ENCODE measurements at places on chromosomes 4 and X.

GRCh38 chr4:14254926-14255325 lies 627.4 kb upstream of the BOD1L1 start:
- DNase-seq, result no peak

GRCh38 chrX:1334854-1335253 lies 1.7 kb upstream of the IL3RA start:
- no peak for DNase-seq

DNA sequence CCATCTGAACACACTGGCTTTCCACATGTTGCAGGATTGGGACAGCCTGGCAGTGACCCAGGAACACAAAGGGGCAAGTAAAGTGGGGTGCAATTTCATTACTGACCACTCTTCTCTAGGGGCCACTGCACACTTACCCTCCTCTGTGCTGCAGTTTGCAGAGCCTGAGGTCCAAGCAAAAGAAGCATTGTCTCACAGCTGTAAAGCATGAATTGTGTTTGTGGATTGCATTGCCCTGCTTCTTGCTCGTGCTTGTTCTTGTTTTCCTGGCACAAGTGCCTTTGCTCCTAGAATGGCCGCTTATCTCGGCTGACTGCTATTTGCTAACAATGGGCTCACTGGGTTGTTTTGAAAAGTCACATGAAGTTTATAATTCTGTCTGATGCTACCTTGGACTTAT lies 209.1 kb upstream of the JADE1 start:
- DNase-seq, result no peak

- no peak for DNase-seq
Measured at GRCh38 chrX:71081330-71082123, 13.4 kb upstream of the SNX12 start.

- no peak for DNase-seq
Measured at GRCh38 chr4:159075531-159075932, 27.3 kb upstream of the RAPGEF2 start.

- no peak for DNase-seq
Measured at GRCh38 chr4:88859191-88859812, 161.7 kb upstream of the NAP1L5 start.

GRCh38 chrX:46750889-46751288 lies 8.0 kb downstream of the SLC9A7 start:
- no peak for DNase-seq

DNA sequence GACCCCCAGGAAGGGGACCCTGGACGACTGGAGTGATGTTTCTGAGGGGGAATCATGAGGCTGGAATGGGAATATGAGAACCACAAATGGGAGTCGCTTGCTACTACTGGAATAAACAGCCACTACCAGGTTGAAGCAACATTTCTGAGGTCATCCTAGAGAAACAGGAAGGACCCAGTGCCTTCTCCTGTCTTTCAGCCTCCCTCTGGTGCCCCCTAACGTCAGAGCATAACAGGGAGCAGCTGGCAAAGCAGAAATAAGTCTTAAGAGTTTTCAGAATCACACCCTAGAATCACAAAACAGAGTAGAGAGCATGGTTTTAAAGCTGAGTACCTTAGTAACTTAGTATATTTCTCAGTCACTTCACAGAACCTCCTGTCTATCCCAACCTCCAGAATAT lies 347.8 kb upstream of the PITX2 start:
- DNase-seq, result no peak

- DNase-seq, result no peak
Measured at GRCh38 chr4:6116696-6117285, 83.6 kb downstream of the JAKMIP1 start.

DNA sequence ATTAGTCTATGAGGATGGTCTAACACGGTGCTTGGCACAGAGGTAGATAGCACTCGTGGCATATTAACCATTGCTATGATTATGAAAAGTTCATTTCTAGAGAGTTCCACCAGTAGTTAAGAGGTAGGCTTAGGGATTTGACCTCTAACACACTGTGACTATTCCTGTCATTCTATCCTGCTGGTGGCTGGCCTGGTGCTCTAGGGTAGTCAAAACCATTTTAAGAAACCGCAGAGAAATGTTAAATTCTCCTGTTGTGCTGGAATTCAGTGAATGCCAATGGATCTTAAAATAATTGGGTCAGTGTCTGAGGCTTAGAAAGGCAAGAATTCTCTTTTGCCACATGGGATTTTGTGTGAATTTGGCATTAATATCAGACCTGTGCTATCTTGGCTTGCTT lies 53.9 kb downstream of the VGLL1 start:
- no peak for DNase-seq

- no peak for DNase-seq
Measured at GRCh38 chr4:176137631-176138030, 57.8 kb downstream of the SPATA4 start.

DNA sequence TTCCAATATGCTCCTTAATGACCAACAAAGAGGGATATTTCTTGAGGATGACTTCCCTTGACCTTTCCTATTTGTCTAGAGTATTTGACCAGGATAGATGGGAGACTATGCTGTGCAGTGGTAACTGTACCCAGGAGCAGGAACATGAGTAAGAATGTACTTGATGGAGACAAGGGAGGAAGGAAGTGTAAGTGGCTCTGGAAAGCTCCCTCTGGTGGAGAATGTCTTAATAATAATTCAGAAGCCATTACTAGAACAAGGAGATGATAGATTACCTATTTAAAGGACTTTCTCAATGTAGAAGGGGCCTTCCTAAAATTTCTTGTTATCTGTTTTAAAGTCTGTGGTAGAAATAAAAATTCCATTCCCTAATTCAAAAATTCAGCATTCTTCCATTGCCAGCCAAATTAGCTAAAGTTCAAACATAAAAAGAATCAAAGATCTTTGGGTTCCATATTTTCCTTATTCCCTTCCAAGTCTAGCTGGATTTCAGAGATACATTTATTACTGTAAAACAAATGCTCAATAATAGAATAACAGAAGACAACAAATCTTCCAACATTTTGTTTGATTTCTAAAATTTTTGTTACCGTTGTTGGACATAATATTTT lies 83.8 kb downstream of the GRID2 start:
- DNase-seq, result no peak

DNA sequence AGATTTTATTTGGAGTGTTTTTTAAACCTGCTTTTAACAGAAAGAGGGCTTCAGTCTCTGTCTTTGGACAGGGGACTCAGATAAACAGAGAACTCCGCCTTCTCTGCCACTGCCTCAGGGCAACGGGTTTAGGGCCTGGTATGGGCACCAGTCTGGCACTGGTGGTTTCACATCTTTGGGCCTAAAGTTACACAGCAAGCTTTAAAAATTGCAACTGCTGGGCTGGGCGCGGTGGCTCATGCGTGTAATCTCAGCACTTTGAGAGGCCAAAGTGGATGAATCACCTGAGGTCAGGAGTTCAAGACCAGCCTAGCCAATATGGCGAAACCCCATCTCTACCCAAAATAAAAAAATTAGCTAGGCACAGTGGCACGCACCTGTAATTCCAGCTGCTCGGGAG lies 10.3 kb upstream of the NAT8L start:
- no peak for DNase-seq

GRCh38 chr4:13527981-13528820 lies 16.1 kb downstream of the NKX3-2 start:
- no peak for DNase-seq

DNA sequence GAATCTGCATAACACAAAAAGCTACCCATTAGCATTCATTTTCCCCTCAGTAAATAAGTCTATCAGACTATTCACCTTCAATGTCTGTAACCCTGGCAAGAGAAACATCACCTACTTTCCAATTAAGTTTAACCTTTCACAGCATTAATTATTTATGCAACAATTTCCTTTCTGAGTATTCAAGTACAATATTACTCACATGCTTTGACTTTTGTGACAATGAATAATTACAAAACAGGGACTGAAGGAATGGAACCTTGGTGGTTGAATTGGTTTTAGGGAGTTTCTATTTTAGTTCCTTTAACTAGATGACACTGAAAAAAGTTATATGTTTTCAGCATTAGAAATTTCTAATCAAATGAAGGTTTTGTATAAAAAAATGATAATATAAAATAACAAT lies 932.3 kb upstream of the EPHA5 start:
- no peak for DNase-seq

DNA sequence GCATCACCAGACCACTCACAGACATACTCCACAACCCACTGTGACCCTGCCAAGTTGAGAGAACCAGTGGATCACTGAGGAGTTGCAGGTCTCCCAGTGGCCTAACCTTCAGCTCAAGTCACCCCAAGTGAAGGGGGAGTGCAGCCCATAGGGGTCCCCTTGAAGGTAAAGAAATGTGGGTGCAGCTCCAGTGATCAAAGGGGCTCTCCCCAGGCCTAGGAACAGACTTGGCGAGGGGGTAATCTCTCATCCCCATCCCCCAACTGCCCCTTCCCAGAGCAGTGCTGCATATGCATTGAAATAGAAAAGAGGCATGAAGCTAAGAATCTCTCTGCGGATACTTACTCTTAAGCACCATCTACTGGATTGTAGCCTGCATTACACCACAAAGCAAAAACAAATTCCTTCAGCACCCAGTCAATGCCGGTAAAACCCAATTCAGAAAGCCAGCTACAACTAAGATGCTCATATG lies 27.0 kb downstream of the MAGEE1 start:
- no peak for DNase-seq

- no peak for DNase-seq
Measured at GRCh38 chrX:13897566-13897965, 80.7 kb upstream of the GPM6B start.

DNA sequence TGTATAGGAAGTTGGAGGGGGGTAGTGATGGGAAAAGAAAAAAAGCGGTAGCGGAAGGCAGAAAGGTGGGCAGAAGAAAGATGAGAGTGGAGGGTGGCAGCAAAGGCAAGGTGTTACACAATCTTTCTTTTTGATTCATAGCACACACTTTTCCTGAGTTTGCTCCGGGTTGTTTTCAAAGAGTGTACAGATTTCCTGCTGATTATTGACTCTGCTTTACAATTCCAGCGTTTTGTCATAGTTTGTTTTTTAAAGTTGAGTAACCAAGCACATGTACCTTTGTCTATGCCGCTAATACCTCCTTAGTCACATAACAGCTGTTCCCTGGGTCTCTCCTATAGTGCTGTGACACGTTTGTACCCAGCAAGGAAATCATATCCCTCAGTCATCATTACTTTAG lies 50.3 kb downstream of the AGA start:
- DNase-seq, result no peak

DNA sequence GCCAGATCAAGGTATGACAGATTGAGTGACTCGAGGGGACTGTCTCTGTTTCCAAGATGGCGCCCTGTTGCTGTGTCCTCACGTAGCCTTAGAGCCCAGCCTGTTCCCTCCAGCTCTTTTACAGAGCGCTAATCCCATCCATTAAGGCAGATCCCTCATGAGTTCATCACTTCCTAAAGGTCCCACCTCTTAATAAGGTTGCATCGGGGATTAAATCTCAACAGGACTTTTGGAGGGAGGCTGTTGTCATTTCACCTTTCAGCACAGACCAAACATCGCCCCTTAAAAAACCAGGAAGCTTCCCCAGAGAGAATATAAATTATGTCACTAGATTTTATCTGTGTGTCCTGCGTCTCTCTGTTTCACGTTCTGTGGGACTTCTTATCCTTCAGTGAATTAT lies 32.6 kb upstream of the DHRSX start:
- no peak for DNase-seq

GRCh38 chrX:144730471-144730870 lies 516.8 kb upstream of the SPANXN1 start:
- no peak for DNase-seq

- DNase-seq, result no peak
Measured at GRCh38 chrX:103776546-103776945, at the start of gene PLP1. PLP1 (plus strand) TSS chrX:103776840; CDS start chrX:103776996, 156 bp downstream.

- DNase-seq, result no peak
Measured at GRCh38 chr4:42655921-42656678, 805 bp downstream of the ATP8A1 start.

GRCh38 chr4:168631241-168632162 lies 134.7 kb downstream of the PALLD start:
- no peak for DNase-seq

GRCh38 chr4:143307531-143307930 lies 29.1 kb upstream of the GAB1 start:
- no peak for DNase-seq

- no peak for DNase-seq
Measured at GRCh38 chr4:14022456-14022855, 394.9 kb upstream of the BOD1L1 start.

DNA sequence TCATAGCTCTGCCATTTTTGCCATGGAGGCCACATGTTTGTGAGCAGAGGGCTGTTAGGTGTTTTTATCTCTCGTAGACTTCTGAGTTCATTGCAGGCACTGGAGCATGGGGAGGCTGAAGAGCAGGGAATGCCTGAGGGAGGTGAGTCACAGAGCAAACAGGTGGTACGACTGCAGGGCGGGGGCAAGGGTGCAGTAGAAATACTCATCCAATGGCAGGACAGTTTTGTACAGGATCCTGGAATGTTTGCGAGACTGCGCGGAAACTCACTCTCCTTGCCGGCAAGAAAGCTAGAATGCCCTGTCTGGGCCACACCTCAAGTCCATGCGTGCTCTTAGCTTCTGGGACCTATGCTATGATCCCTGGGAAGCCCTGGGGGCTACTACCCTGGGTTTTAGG lies 20.0 kb upstream of the VCX2 start:
- no peak for DNase-seq

GRCh38 chr4:172095161-172095560 lies 282.0 kb downstream of the GALNTL6 start:
- DNase-seq, result no peak

- DNase-seq, result no peak
Measured at GRCh38 chr4:31964685-31965084, 1244.5 kb downstream of the PCDH7 start.

DNA sequence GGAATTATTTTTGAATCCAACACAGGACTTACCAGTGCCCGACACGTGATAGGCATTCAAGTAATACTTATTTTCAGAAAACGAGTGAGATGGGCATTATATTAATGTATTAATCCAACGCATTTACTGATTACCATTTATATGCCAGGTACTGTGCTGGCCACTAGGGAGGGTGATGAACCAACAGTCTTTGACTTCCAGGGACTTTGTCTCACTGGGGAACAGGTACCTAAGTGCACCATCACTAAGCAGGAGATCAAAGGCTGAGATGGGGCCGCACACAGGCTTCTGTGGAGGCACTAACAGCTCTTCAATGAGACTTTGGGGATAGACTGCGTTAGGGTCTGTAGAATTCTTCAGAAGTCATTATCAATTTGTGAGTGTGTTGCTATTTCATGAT lies 5.7 kb upstream of the TADA2B start:
- no peak for DNase-seq

- no peak for DNase-seq
Measured at GRCh38 chr4:844752-845232, 18.9 kb upstream of the CPLX1 start.

DNA sequence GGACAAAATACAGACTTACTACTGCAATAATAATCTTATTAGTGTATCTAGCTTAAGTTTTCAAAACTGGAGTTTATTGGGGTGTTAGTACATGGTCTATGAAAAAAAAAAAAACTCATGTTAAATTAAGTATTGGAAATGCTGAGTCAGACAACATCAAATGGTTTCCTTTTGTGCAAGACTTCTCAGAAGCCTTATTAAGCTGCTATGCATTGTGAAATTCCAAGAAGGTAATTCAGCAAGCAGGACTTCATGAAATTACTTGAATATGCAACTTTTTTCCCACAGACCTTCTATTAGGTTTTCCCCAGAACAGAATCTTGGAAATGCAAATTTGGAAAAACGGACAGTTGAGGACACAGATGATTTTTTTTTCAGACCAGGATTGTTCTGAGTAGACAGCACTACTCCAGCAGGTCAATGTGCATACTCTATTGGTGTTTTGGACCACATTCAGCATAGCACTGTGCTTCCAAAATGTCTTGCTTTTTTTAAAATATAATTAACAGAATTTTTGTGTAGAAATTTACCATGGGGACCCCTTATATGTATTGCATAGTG lies 568.8 kb upstream of the TENM3 start:
- DNase-seq, result no peak

GRCh38 chr4:18676526-18676915 lies 655.0 kb upstream of the LCORL start:
- DNase-seq, result no peak

Measured in stimulated activated CD8-positive, alpha-beta memory T cell treated with anti-CD3 and anti-CD28 coated beads, Interleukin-4, amount 100 ng/mL, for 1 hour (primary cell).